ENCODE measurements at places on chromosomes 6 and 20.

- DNase-seq: no peak
Measured at GRCh38 chr6:167766986-167767714, 59.6 kb upstream of the AFDN start.

DNA sequence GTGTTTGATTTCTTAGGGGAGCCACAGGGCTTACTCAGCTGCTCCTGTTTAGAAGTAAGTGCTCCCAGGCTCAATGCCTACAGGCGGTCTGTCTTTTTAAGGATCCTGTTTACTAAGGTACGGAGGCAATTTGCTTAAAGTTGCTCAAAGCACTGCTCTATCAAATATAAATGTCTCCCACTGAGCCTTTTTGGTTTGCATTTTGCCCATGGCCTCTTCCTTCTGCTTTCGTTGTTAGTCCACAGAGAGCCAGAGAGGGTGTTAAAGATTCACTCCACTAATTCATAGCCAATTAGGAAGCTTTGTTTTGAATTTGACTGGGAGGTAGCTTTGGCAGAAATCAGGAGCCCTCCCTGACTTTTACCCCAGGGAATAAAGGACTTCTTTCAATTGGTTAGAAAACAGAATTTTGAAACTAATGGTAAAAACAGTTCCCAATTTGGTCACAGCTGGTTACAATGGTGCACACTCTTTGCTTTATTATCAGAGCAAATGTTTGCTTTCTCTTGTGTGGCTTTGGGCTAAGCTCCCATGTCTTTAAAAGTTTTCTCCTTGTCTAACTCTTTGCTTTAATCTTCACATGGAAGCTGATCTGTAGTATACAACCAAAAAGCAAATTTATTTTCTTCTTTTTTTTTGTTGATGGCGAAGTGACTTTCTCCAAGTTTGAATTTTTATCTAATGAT is 126.2 kb downstream of the IMPG1 start:
- no peak for DNase-seq

DNA sequence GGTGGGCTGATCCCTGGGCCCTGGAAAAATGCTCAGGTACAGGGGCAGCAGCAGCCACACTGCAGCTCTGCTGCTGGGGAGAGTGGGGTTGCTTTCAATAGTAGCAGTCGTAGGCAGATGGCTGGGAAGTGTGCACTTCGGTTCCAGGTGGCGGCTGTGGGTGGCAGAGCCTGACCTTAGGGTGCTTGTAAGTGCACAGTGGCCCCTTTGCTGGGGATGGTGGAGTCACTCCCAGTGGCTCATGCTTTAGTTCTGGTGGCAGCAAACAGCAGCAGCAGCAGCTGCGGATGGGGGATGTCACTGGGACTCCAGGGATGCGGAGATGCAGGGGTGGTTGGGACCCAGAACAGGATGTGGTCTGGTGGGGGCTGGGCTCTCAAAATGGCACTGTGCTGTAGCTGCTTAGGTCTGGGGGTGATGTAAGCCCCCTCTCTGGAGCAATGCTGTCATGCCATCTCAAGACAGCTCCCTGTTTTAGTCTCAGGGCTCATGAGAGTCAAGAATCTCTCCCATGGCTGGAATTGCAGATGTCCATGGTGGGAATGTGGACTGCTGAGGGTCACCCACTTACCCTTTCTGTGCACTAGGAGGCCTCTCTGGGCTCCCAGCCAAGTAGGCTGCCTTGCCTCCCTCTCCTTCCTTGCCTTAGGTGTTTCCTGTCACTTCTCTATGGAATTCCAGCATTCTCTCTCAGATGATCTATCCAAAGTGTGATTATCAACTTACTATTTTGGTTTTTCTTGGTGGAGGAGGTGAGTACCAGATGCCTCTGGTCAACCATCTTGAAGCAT is 146.7 kb upstream of the SLC22A23 start:
- DNase-seq: no peak

GRCh38 chr6:82183642-82184282 is 63.8 kb downstream of the IBTK start:
- DNase-seq: no peak

DNA sequence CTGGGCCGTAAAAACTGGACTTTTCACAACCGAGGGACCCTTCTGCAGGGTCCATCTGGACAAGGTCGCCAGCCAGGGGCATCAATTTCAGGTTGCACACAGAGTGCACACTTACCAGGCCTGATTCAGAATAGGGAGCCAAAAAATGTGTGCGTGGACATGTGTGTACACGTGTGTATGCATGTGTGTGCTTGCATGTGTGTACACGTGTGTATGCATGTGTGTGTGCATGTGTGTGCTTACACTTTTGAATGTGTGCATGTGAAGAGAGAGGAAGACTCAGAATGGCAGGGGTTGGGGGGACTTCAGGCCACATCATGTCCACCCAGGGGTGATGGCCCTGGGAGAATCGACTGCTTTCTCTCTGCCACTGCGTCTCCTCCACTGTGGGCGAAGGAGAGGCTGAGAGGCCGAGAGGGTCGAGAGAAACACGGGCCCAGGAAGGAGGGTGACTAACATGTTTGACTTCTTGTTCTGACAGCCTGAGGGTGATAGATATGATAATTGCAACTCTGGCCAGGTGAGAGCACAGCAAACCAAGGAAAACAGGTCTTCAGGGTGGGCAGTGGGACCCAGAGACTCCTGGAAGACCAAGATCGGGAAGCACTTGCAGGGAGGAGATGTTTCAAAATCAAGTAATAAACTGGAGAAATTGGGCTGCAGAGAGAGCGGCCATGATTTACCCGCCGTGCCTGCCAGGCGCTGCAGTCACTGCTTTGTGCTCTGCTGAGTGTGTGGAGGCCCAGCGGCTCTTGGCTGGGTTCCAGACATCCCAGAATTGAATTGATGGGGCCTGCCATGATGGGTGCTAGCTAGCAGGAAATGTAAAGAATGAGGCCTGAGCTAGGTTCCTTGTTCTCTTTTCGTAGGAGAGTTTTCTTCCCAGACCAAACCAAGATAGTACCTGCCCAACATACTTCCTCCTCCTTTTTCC is 310.8 kb downstream of the QKI start:
- no peak for DNase-seq

- DNase-seq: no peak
Measured at GRCh38 chr6:43900916-43901732, 131.1 kb downstream of the VEGFA start.

DNA sequence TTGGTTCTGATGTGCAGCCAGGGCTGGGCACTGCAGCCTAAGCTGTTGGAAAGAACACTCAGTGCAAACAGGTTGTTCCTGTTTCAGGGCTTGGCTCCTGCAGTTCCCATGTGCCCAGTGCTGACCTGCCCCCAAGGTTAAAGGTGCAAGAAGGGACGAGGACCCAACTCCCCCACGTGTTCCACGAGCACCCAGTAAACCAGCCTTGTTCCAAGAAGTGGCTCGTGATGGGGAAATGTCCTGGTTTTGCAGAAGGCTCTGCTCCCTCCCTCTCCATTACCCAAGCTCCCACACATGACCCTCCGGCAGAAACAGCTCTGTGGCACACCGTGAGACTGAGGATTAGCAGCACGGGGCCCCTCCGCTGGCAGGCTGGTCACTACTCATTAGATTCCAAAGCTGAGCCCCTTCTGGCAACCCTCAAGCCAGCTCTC is 9.4 kb downstream of the ACSS1 start:
- DNase-seq: no peak

DNA sequence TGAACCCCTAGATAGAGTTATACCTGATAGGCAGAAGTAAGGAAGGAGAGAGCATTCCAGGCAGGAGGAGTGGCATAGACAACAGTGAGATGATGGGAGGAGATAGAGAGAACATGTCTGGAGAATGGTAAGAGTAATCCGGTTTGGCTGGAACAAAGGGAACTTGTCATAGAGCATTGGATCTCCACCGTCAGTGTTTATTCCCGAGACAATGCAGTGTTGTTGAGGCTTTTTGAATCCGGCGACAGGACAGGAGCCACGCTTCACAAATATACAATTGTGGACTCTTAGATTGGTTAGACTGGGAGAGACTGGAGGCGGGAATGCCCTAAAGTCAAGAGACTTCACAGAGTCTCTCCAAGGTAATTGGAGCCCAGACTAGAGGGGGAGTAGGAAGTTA is 119.8 kb downstream of the ANKS1A start:
- no peak for DNase-seq

GRCh38 chr20:50420380-50420779 is 89.8 kb upstream of the PTPN1 start:
- no peak for DNase-seq

GRCh38 chr6:14664112-14664601 is 546.6 kb downstream of the CD83 start:
- no peak for DNase-seq

GRCh38 chr20:23126281-23127061 is 40.3 kb upstream of the CD93 start:
- DNase-seq: no peak

- no peak for DNase-seq
Measured at GRCh38 chr6:2818593-2818992, 23.1 kb downstream of the SERPINB1 start.

GRCh38 chr6:25277386-25277785 is 1.8 kb upstream of the CARMIL1 start:
- no peak for DNase-seq

- no peak for DNase-seq
Measured at GRCh38 chr6:52724406-52725121, 38.7 kb downstream of the GSTA2 start.

DNA sequence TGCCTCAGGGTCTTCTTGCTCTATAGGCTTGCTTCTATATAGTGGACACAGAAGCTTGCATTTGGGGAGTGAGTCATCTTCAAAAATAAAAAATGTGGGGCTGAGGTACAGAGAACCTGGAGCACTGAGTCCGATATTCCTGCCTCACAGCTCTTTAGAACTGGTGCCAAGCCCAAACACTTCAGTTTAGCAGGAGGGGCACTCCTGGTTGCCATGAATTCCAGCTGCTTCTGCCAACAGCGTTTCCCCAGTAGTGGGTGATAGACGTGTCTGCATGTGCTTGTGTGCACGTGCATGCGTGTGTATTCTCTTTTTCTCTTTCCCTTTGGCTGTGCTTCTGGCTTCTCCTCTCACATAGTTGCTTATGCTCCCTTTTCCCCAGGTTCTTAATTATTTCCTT is 11.9 kb downstream of the DNPH1 start:
- DNase-seq: no peak

- no peak for DNase-seq
Measured at GRCh38 chr20:57665589-57665971, 44.2 kb downstream of the PMEPA1 start.

GRCh38 chr6:69038841-69039240 is 403.8 kb downstream of the ADGRB3 start:
- DNase-seq: no peak

- DNase-seq: no peak
Measured at GRCh38 chr20:6295127-6295866, 172.5 kb upstream of the FERMT1 start.

DNA sequence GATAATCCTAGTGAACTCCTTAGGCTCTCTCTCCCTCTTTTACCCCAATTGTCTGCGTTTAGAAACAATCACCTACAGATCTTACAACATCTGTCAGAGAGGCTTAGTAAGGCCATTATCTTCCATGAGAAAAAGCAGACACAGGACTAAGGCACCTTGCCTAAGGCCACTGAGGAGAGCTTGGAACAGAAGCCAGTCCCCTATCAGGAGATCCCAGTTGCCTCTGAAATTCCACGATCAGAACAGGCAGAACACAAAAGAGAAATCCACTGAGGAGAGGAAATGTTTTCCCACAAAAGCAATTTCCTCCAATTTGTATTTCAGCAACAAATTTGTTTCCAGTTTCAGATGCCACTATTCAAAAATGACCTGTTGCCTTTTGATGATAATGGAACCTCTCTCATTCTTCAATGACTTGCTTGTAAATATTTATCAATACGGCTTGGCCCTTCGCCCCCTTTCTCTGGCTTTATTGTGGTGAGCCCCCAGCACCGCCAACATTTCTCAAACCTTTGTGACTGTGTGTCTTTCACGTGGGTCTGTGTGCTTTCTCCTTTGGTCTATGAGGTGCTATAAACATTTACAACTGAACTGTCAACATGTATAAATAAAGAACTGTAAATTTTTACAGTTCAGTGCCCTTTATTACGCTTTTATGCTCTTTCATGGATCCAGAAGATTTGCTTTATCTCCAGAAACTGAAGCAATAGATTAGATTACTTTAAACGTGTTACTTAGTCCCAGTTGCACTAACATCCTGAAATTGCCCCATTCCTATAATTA is 187.8 kb upstream of the PHACTR1 start:
- no peak for DNase-seq

GRCh38 chr6:42078386-42078785 is 28.1 kb downstream of the TAF8 start:
- no peak for DNase-seq

- DNase-seq: no peak
Measured at GRCh38 chr6:146642921-146643320, 44.1 kb downstream of the ADGB start.

- no peak for DNase-seq
Measured at GRCh38 chr6:127441881-127442280, 17.3 kb downstream of the KIAA0408 start.

GRCh38 chr6:31588871-31589650 is 3.0 kb downstream of the LST1 start:
- DNase-seq: no peak

DNA sequence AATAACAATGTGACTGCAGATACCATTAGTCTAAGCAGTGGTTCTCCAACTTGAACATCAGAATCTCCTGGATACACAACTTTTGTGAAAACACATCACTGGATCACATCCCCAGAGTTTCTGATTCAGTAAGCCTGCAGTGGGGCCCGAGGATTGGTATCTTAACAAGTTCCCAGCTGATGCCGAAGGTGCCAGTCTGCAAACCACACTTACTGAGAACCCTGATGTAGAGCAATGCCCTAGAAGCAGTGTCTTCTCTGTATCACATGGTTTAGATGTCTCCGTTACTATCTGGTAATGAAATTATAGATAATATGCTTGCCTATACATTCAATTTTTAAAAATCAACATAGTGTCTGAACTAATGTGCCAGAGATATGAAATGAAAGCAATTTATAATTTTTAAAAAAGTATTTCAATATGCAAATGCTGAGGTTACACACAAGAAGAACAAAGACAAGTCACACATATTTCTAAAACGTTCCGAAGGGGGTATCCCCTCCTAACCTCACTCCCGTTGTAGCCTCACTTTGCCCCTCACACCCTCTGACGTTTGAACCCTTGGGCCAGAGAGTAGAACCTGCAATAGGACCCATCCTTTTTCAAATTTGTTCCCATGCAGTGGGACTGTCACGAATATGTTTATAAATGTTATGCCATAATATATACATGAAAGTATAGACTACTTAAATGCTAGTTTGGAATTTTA is 115.4 kb upstream of the SAMD5 start:
- DNase-seq: no peak

GRCh38 chr6:56245903-56246351 is 1.5 kb downstream of the COL21A1 start:
- DNase-seq: no peak

GRCh38 chr6:167781066-167781767 is 45.5 kb upstream of the AFDN start:
- no peak for DNase-seq

GRCh38 chr20:8812817-8813216 is 256.1 kb upstream of the PLCB4 start:
- no peak for DNase-seq

GRCh38 chr6:14573267-14573666 is 455.7 kb downstream of the CD83 start:
- DNase-seq: no peak

GRCh38 chr6:163608204-163608644 is 193.7 kb downstream of the QKI start:
- no peak for DNase-seq
